ENCODE measurements at places on chromosomes 5 and 9.
A peak's percentile ranks its signal among the peaks of the same experiment; 100 is the strongest.

DNA sequence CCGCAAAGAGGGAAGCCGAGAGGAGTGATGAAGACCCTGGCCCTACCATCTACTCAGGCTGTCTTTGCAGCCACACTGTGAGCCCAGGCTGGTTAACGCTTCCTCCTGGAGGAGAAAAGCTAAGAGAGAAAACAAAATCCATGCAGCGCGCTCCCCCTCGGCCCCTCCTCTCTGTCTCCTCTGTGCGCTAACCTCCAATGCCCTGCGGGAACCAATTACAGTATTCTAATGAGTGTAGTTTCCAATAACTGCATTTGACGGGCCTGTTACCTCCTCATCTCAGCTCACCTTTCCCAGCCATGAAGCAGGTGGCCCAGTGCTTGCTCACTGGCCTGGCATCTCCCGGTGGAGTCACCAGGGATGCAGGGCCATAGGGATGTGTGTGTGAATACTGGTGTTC lies 565.5 kb downstream of the EBF1 start:
- no peak for DNase-seq

GRCh38 chr5:88452820-88453219 lies 184.2 kb upstream of the TMEM161B start:
- DNase-seq = no peak

DNA sequence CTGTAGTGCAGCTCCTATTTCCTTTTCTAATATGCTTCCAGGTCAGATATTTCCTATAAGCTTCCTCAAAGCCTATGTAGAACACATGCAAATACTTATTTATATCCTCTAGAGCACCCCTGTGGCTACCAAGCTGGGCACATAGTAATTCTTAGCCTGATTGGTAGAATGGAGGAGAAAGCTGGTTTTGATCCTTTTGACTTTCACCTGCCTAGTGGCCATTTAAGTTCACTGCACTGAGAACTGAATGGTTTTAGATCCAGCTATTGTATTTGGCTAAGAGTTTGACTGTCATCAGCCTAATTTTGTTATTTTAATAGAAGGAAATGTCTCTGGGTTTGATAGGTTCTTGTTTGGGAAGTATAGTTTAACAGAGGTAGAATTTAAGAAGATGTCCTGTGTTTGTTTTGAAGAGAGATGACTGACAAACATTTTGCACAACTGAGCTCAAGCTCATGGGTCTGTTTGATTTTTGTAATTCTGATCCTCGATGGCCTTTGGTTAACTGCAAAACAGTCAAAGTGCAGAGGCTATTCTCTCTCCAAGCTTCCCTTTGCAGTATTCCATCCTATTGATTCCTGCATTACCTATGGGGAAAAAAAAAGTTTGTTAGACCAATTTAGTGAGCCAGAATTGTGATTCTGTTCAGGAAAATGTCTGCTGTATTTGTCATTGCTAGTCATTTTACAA lies 85.4 kb downstream of the KCNN2 start:
- no peak for DNase-seq

- no peak for DNase-seq
Observed at GRCh38 chr9:104987743-104988142, 59.8 kb upstream of the ABCA1 start.

- no peak for DNase-seq
Observed at GRCh38 chr5:2415678-2416077, 335.8 kb downstream of the IRX2 start.

GRCh38 chr9:111001526-111001925 lies 36.7 kb downstream of the LPAR1 start:
- DNase-seq = no peak

DNA sequence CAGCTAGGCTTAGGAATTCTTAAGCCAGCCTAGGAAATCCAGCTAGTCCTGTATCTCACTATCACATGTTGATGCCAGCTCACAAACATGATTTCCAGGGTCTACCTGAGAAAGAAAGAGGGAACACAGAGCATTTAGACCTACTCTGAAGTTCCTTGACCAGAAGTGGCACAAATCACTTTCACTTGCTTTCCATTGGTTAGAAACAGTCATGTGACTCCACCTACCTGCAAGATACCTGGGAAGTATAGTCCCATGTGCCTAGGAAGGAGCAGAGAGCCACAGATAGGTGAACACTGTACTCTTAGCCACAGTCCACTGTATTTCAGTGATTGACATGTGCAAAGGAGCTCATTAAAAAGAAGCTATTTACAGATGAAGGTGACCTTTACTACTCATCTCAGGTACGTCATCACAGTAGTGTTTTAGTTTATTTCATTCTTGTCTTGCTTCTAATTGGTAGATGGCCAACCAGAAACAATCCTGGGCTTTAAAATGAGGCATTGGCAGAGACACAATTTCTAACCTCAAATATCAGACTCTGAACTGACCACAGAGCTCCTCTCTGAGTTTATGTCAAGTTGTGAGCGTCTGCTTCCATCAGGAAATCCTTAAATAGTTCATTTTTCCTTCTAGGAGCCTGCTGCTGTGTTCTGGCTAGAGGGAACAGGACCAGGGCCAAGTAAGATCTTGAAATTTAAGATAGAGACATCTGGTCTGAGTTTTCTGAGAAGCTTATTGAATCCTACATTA lies 340.7 kb downstream of the TLE4 start:
- no peak for DNase-seq

DNA sequence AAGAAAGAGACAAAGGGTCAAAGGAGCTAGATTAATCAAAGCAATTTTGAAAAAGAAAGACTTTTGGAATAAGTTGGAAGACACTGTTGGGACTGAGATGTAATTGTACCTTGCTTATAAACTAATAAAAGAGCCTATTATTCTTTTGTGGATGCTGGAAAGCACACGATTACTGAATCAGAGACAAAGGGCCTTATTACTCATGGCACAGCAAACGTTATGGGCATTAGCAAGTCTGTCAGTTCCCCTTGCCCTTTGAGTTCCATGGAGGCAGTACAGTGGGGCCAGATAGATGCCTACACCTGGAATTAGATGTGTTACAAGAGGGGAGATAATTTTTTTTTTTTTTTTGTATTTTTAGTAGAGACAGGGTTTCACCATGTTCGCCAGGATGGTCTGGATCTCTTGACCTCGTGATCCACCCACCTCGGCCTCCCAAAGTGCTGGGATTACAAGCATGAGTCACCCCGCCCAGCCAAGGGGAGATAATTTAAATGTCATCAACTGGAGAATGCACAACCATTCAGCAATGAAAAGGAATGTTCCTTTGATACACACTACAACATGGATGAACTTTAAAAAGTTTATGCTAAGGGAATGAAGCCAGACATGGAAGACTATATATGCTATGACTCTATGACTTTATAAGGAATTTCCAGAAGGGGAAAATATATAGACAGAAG lies 128.9 kb downstream of the STARD4 start:
- DNase-seq = no peak

DNA sequence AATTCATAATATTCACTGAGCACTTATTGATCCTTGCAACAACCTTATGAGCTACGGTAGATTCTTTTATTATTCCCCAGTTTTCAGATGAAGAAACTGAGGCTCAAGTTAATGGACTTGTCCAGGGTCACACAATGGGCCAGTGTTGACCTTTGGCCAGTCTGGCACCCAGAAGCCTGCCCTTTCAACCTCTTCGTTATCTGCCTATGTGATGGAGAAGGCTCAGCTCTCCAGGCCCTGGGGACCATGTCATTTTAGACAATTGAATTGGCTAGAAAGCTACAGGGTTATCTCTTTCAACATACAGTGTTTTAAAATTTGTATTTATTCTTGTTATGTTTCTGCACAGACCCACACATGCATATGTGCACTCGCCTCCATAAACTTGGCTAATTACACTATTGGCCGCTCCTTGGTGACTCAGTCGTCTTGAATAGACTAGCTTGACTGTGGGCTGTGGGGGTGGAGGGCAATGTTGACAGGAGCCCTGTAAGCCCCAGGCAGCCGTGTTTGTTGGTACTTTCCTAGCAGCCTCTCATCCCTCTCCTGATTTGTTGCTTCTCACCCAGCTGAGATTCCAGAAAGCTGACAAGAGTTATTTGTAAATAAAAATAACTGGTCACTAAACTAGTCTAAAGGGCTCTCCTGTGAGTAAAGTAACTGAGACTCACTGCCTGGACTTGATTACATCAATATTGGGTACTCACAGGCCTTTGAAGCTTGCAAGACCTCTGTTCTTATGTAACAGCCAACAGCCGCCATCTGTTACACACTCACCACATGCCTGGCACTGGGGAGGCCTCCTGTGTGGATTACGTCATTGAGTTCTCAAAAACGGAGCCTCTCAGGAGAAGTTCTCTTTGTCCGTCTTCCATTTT lies 8.5 kb upstream of the ANGPTL2 start:
- peak; percentile 42 for DNase-seq

GRCh38 chr5:167050568-167051401 lies 1240.7 kb upstream of the WWC1 start:
- DNase-seq = no peak

- no peak for DNase-seq
Observed at GRCh38 chr5:52684051-52684450, 103.7 kb upstream of the ITGA1 start.

DNA sequence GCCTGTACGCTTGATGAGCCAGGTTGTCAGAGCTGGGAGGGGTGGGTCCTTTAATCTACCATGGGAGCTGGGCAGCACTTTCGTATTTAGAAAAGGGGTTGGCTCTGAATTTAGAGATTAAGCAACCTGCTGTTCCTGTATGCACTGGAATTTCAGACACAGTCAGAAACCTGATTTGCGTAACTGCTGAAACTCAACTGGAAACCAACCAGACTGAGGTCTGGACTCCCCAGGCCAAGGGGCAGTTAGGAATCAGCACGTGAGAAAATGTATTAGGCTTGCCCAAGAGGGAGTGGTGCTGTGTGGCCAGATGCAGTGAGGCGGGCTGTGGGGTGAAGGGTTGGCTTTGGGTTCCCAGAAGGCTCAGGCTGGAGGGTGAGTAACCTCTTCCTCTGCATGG lies 235.0 kb downstream of the GOLPH3 start:
- no peak for DNase-seq

- no peak for DNase-seq
Observed at GRCh38 chr5:149822301-149822700, 92.2 kb downstream of the PPARGC1B start.

DNA sequence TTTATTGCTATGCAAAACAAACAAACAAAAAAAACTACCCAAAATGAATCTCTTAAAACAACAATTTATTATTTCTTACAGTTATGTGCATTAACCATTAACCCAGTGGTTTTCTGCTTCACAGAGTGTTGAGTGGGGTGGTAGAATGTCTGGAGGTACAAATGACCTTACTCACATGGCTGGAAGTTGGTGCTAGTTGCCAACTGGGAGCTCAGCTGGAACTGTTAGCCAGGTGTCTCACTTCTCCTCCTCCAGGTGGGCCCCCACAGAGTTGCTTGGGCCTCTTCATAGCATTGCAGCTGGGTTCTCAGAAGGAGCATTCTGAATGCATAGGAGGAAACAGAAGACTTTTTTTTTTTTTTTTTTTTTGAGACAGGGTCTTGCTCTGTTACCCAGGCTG lies 10.5 kb upstream of the B4GALT1 start:
- no peak for DNase-seq

DNA sequence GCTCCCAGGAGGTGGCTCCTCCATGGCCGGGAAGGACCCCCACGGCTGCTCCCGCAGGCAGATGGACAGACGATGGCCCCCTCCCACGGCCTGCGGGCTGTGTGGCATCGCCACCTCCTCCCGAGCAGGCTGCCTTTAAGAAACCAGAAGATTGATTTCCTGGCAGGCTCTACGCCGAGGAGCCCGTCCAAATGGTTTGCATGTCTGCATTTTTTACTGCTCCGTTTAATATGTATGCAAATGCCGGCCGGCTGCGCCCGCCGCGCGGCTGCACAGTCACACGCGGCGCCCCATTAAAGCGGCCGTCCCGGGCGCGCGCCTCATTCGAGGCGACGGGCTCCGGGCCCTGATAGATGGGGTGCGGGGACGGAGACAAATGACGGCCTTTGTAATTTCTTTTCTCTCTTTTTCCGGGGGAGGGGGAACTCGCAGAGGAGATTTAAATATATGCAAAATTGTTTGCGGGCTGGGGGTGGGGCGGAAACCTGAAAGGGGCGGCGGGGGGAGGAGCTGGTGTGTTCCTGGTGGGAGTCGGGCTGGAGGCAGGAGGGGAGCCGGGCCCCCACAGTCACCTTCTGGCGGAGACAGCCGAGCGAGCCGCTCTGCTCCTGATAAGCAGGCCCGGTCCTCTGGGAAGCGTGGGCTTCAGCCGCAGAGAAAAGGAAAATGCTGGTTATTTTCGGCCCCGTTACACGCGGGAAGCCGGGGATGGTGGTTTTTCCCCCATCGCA lies 158.7 kb upstream of the IER5L start:
- peak; percentile 24 for DNase-seq

- DNase-seq = peak; percentile 9
Observed at GRCh38 chr9:26413611-26414010, 479.0 kb downstream of the CAAP1 start.

GRCh38 chr5:83408719-83409118 lies 62.8 kb upstream of the VCAN start:
- no peak for DNase-seq

- no peak for DNase-seq
Observed at GRCh38 chr5:127960270-127960691, 123.3 kb upstream of the SLC12A2 start.

DNA sequence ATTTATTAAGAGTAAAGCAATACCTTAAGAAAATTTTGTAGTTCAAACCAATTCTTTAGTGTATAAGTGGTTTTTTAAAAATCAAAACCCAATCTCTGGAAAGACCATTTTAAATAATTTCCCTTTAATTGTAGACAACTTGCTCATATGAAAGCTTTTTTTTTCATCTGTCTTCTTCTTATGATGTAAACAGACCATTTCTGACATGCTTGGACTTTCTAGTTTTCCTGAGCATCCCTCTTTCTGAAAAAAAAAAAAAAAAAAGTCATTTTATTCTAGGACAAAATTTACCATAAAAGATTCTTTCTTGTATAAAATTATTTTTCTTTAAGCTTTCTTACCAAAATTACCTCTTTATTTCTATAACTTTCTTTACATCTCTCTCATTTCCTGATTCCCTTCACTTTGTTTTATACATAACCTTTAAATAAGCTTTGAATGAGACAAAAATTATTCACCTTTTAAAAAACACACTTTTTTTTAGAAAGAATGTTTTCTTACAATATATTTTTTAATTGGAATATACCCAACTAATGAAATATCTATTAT lies 67.5 kb downstream of the COL15A1 start:
- DNase-seq = no peak

- DNase-seq = no peak
Observed at GRCh38 chr9:89523948-89524347, 26.0 kb upstream of the SEMA4D start.
